Astrocyte (in vitro differentiated cells and primary cell): ENCODE measurements at places on chromosomes 2 and 18.

DNA sequence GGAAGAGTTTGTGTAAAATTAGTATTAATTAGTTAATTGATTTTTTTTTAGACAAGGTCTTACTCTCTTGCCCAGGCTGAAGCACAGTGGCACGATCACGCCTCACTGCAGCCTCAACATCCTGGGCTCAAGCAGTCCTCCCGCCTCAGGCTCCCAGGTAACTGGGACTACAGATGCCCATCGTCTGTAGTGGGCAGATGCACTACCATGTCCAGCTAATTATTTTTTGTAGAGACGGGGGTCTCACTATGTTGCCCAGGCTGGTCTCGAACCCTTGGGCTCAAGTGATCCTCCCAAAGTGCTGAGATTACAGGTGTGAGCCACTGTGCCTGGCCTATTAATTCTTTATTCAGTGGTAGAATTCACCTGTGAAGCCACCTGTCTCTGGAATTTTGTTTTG lies 41.1 kb downstream of the UBE2F start:
- DNase-seq: no peak

- DNase-seq: peak; percentile 83
Measured at GRCh38 chr2:216012133-216012829, 1.1 kb downstream of the MREG start.

GRCh38 chr2:170815746-170816503 lies 762 bp upstream of the GAD1 start:
- peak; percentile 16 for DNase-seq

- no peak for DNase-seq
Measured at GRCh38 chr2:125837611-125838010, 818.3 kb upstream of the GYPC start.

GRCh38 chr2:14072338-14072737 lies 560.2 kb upstream of the LRATD1 start:
- DNase-seq: peak; percentile 3

GRCh38 chr2:133986881-133987795 lies 266.7 kb upstream of the MGAT5 start:
- no peak for DNase-seq

- peak; percentile 65 for DNase-seq
Measured at GRCh38 chr18:22228976-22229375, 59.6 kb downstream of the GATA6 start.

- peak; percentile 27 for DNase-seq
Measured at GRCh38 chr2:73290049-73290839, 3.1 kb downstream of the EGR4 start.

- peak; percentile 93 for DNase-seq
Measured at GRCh38 chr2:28583899-28584553, 88.2 kb downstream of the PLB1 start.

- no peak for DNase-seq
Measured at GRCh38 chr2:68418855-68419254, 48.2 kb downstream of the FBXO48 start.

GRCh38 chr2:144198116-144198515 lies 321.8 kb downstream of the ZEB2 start:
- peak; percentile 46 for DNase-seq

GRCh38 chr2:60320724-60321123 lies 232.7 kb downstream of the BCL11A start:
- no peak for DNase-seq

DNA sequence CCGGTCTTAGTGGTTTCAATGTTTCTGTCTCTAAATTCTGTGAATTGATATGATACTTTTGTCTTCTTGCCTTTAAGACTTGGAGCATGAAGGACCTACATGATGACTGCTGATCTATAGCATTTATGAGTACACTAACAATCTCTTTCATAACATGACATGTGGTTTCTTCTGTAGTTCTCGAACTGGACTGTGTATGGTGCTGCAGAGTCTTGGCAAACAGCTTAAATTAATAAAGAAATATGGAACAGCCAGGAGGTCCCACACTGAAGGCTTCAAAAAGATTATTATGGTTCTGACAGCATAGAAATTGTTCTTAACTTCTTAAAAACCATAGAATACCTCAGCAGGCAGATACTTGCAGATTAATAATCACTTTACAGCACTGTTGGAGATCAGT lies 145.0 kb downstream of the DCC start:
- DNase-seq: no peak

DNA sequence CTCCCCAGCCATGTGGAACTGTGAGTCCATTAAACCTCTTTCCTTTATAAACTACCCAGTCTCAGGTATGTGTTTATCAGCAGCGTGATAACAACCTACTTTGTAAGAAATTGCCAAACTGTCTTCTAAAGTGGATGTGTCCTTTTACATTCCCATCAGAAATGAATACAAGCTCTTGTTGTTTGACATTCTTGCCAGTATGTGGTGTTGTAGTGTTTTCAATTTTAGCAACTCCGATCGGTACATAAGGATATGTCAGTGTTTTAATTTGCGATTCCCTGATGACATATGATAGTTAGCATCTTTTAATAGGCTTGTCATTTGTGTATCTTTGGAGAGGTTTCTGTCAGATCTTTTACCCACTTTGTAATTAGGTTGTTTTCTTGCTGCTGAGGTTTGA lies 1156.3 kb upstream of the CRIM1 start:
- DNase-seq: no peak

DNA sequence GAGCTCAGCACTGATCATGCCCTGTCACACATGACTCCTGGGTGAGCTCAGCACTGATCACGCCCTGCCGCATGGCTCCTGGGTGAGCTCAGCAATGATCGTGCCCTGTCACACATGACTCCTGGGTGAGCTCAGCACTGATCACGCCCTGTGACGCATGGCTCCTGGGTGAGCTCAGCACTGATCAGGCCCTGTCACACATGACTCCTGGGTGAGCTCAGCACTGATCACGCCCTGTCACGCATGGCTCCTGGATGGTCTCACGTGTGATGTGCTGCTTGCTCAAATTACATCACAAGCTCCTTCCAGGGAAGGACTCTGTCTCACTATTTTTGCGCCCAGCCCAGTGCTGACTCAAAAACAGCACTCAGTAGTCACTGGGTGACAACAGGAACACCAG lies 258.0 kb downstream of the HDAC4 start:
- no peak for DNase-seq

DNA sequence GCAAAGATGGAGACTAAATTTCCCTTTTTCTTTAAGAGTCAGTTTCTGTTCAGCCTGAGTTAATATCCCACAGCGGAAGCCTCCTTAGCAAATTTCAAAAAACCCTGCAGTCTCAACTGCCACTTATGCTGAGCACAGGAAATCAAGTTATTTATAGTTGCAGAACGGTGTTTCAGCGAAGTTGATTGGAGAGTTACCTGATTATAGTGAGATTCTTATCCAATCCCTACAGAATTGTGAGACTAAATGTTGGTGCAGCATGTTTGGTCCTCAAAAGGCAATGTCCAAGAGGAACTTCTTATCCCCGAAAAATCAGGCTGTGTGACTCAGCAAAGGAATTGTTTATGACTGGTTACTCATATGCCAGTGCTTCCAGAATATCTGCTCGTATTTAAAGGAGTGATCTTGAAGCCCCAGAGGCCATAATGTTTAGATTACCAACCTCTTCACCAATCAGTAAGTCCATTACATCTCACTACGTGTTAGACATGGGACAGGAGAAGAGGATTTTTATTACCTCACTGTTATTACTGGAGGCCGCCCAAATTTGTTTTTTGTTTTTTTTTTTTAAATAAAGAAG lies 67.9 kb downstream of the LRRFIP1 start:
- DNase-seq: peak; percentile 94

GRCh38 chr2:154433010-154433409 lies 265.5 kb upstream of the KCNJ3 start:
- no peak for DNase-seq

GRCh38 chr18:392928-393573 lies 107.5 kb downstream of the COLEC12 start:
- DNase-seq: no peak

DNA sequence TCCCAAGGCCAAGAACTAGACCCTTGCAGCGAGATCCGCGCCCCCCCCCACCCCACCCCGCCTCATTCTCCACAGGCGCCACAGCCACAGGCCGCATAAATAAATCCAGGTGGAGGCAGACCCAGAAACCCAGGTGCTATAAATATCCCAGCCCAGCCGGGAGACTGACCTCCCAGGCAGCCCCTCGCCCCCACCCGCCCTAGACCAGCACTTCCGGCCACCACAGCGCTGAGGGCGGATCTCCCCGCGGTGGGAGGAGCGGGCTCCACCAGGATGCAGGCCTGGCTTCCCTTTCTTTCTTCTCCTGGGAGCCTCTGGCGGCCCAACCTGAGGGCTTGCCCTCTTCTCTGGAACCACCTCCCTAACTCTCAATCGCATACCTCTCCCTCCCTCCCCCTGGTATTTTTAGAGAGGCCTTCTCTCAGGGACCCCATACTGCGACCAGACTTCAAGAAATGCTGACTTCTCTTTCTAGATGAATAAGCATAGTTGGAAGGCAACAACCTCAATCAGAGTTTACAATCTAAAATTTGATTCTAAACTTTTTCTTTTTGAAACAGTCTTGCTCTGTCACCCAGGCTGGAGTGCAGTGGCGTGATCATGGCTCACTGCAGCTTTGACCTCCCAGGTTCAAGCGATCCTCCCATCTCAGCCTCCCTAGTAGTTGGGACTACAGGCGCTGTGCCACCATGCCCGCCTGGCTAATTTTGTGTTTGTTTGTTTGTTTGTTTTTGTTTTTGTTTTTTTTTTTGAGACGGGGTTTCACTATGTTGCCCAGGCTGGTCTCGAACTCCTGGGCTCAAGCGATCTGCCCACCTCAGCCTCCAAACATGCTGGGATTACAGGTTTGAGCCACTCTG lies 55.0 kb downstream of the PKDCC start:
- DNase-seq: peak; percentile 35

- no peak for DNase-seq
Measured at GRCh38 chr2:68426848-68427579, 40.1 kb downstream of the FBXO48 start.

DNA sequence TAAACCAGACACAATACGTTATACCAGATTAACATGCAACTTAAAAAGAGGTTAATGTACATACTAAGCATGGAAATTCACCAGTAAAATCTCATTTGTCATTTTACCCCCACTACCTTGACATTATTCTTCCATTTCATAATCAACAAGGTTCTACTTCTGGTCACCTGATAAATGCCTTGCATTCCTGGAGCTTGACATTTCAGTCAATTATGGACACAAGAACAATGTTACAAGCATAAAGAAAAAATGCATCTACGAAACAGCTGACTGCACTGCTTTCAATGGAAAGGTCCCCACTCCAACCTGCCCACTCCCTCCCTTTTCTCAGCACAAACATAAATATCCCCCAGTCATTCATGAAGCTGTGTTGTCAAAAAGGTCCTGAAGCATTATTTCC lies 31.4 kb downstream of the ARL5A start:
- DNase-seq: peak; percentile 18

GRCh38 chr18:23588836-23589560 lies 2.7 kb upstream of the NPC1 start:
- DNase-seq: peak; percentile 37

DNA sequence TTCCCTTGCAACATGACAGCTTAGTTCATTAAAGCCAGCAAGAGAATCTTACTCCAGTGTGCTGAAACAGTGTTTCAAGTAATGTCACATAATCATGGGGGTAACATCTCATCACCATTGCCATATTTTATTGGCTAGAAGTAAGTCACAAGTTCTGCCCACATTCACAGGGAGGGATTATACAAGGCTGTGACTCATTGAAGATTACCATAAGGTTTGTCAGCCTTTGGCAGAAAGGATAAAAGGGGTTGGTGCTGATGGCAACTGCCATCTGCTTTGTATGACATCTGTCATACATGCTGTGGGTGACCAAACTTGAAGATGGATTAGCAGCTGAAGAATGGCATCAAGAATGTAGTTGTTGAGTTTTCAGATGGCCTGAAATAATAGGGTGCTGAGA lies 61.2 kb downstream of the KCNE4 start:
- DNase-seq: no peak

- DNase-seq: no peak
Measured at GRCh38 chr18:79275992-79276391, 119.7 kb upstream of the NFATC1 start.

DNA sequence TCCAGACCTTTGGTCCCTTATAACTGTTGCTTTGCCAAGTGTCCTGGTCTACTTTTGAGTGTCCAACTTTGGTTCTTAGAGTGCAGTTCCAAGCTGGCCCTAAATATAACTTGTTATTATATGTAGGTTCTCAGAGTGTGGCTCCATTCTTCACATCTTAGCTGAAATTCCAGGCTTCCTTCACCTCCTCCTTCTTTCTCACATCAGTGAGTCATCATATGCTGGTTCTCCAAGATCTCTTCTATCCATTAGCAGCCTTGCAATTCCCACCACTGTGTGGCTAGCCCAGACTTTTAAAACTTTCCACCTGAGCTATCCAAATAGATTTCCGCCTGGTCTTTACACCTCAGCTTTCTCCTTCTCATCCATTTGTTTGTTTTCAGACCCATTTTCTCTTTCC lies 12.6 kb upstream of the CXCR4 start:
- no peak for DNase-seq

- DNase-seq: peak; percentile 66
Measured at GRCh38 chr18:78986018-78986481, 6.4 kb downstream of the SALL3 start.

- no peak for DNase-seq
Measured at GRCh38 chr18:55506074-55506473, 81.9 kb downstream of the TCF4 start.

- no peak for DNase-seq
Measured at GRCh38 chr2:19519045-19519444, 160.6 kb upstream of the OSR1 start.

DNA sequence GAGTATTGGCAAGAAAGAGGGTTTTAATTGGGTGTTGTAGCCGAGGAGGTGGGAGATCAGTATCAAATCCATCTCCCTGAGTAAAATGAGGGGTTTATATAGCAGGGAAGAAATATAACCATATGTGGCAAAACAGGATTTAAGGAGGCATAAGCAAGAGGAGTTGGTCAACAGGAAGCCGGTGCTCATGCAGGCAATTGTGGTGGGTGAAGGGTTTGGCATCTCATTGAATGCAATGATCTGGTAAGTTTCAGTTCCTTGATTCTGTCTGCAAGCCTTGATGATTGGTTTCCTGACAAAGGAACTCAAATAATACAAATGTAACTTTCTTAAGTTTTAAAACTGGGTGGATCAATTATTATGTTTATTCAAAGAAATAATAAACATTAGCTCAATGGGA lies 564.4 kb upstream of the LINC00305 start:
- no peak for DNase-seq

GRCh38 chr2:134668821-134669220 lies 50.0 kb downstream of the TMEM163 start:
- peak; percentile 75 for DNase-seq

DNA sequence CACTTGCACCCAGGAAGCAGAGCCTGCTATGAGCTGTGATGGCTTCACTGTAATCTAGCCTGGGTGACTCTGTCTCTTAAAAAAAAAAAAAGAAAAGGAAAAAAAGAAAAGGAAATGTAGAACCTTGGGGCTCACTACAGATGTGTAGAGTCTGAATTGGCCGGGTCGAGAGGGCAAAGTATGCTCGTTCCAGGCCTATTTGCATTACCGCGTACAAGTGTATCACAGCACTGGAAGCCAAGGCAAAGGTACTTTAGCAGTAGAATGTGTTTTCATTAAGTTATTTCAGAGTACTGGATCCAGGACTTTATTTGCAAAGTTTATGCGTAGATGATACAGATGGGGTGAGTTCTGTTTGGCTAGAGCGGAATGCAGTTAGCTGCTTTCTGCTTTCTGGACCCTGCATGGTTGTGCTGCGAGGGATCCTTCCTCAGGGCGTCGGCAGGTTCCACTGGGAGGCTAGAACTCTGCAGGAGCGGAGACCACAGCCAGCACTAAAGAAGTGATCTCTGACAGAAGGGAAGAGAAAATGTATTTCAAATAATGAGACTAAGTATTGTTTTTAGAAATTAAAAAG lies 51.8 kb downstream of the LDLRAD4 start:
- no peak for DNase-seq

- no peak for DNase-seq
Measured at GRCh38 chr2:167142554-167142953, 254.3 kb downstream of the XIRP2 start.
